Activated CD4-positive, alpha-beta T cell treated with anti-CD3 and anti-CD28 coated beads, Interleukin-2, amount 10 ng/mL, durations not matched to agents 24 days and 14 days (primary cell): ENCODE measurements at places on chromosomes 2 and 18.

GRCh38 chr2:62738981-62739936, 33.7 kb downstream of the EHBP1 start:
- H3K27ac ChIP-seq, result no peak overlapping the region
- DNase-seq, result no peak
- no peaks in the 10 kb centered on the region for H3K27me3 ChIP-seq
- H3K36me3 ChIP-seq, result no peaks in the 10 kb centered on the region
- peaks cover 1% of the 10 kb centered on the region for H3K4me1 ChIP-seq

DNA sequence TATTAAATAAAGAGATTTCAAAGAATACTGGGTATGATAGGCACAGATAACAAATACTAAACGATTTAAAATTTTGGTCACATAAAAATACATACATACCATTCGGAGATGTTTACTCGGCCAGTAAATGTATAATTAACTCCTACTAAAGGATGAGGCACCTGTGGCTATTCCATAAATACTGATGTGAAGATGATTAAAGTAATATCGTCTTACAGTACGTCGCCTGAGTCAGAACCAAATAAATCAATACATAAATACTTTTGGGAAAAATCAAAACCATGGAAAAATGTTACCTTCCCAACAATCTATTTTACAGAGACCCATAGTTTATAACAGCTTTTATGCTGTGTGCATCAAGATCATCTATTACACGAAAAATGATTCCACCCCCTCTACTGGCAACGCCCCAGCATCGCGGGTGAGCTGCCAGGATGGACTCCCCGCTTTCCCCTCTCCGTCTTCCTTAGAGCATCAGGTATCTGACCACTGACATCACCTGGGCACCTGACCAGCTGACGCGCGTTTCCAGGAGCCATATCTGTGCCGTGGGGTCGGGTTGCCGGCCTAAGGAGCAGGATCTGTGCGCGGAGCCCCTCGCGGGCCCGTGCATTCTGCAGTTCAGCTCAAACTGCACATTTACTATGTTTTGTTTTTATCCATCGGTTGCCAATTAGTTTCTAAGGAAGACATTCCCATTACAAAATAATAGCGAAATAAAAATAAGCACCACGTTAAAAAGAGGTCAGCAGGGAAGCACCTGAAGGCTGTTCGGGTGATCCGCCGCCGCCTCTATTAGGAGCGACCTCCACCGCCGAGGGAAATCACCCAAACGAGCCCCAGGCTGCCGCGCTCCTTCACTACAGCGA, 901 bp downstream of the ICA1L start:
- H3K4me3 ChIP-seq, result peak overlapping the region; percentile 88
- H3K27me3 ChIP-seq, result no peaks in the 10 kb centered on the region
- peak; percentile 90 for DNase-seq
- no peaks in the 10 kb centered on the region for H3K36me3 ChIP-seq
- peaks cover 7% of the 10 kb centered on the region for H3K4me1 ChIP-seq

DNA sequence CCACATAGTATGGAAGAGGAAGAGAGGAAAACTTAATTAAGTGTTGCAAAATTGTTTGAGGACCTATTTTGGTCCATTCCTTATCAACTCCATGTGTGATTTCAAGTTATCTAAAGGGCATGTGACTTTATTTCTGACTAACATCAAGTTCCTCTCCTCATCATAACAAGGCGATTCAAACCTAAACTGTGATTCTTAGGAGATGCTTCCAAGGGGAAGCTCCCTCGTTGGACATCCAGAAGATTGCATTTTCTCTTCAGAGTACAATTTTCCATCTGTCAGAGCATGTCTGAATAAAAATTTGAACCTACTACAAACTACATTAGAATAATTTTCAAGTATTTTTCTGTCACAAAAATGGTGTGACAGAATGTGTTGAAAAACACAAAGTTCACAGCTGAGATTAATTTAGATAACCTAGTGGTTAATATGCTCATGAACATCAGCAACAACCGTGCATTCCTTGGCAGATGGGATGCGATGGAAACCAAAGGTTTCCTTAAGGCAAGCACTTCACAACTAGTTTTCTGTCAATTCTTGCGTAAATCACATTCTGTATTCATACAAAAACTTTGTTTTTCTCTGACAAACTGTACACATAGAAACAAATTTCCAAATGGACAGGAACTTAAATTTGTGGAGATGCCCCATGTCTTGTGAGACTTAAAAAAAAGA, 4.2 kb downstream of the SFT2D3 start:
- no peak for DNase-seq
- H3K36me3 ChIP-seq, result peaks cover 54% of the 10 kb centered on the region
- H3K27me3 ChIP-seq, result no peaks in the 10 kb centered on the region
- peaks cover 22% of the 10 kb centered on the region for H3K4me1 ChIP-seq

DNA sequence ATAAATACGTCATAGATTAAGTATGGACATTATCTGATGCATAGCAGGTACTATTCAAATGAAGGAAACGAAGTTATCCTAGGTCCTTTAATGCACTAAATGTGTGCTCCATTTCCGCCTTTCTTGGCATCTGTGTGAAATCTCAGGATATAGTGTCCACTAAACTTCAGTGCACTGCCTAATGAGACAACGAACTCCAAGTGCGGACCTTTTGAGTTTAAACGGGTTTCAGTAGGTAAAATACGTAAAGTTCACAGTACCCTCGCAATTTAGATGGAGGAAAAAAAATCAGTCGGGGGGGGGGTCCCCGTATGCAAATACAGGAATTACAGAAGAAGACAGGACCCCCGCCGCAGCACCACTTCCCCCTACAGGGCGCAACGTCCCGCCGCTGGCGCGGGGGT, 729 bp upstream of the REL start:
- H3K36me3 ChIP-seq, result peaks cover 25% of the 10 kb centered on the region
- H3K27me3 ChIP-seq, result no peaks in the 10 kb centered on the region
- H3K27ac ChIP-seq, result peak overlapping the region; percentile 97
- H3K4me3 ChIP-seq, result peak overlapping the region; percentile 84

DNA sequence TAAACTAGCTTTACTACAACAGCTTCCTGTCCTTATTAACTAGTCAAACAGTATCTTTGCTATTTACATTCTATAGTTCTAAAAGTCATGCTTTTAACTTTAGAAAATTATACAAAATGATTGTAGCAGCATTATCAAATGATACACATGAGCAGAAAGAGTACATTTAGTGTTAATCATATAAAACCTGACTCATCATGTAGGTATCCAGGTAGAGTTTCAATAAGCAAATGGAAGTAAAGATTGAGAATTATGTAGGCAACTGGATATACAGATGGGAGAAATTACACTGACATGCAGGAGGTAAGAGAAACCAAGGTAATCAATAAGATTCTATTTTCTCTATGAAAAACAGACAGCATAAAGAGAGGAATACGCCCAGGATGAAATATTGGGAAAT, 33.8 kb downstream of the TRIP12 start:
- peaks cover 16% of the 10 kb centered on the region for H3K4me1 ChIP-seq
- no peak overlapping the region for H3K4me3 ChIP-seq
- no peaks in the 10 kb centered on the region for H3K27me3 ChIP-seq
- no peak for DNase-seq

DNA sequence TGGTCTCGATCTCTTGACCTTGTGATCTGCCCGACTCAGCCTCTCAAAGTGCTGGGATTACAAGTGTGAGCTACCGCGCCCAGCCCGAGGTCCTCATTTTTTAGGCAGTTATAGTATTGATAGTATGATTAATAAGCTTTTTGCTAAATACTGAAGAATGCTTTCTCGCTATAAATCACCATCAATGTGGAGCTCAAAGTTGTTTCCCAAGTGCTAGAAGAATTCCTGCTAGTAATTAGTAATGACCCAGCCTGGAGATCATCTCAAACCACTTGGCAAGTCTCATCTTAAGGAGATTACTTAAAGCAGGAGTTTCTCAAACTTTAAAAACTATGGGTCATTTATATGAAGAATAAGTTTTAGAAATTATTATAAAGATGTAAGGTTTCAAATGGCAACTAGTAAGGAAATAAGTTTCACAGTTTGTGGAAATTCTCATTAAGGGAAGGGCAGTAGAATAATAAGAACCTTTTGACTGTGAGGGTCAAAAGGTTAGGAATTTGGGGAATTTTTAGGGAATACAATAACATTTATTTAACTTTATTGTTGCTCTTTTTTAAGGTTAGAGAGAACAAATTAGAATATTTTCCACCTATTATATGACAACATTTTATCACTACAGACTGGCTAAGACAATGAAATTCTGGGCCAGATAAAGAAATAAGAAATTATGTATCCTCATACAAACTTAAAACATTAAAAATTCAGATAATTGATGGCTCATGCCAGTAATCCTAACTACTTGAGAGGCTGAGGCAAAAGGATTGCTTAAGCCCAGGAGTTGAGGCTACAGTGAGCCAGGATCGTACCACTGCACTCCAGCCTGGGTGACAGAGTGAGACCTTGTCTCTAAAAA, 148.6 kb upstream of the MAP3K20 start:
- no peak overlapping the region for H3K27ac ChIP-seq
- H3K36me3 ChIP-seq, result no peaks in the 10 kb centered on the region
- H3K4me1 ChIP-seq, result peaks cover 7% of the 10 kb centered on the region

DNA sequence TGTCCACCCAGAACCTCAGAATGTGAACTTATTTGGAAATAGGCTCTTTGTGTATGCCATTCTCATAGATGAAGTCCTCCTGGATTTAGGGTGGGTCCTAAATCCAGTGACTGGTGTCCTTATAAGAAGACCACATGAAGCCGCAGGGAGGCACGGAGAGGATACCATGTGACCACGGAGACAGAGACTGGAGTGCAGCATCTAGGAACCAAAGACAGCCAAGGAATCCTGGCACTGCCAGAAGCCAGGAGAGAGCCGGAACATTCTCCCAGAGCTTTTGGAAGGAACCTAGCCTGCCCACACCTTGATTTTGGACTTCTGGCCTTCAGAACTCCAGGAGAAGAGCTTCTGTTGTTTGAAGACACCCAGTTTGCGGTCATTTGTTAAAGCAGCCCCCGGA, 49.7 kb downstream of the ARL4C start:
- peaks cover 83% of the 10 kb centered on the region for H3K4me1 ChIP-seq
- DNase-seq, result peak; percentile 64
- peak overlapping the region; percentile 100 for H3K27ac ChIP-seq
- H3K36me3 ChIP-seq, result peaks cover 38% of the 10 kb centered on the region

DNA sequence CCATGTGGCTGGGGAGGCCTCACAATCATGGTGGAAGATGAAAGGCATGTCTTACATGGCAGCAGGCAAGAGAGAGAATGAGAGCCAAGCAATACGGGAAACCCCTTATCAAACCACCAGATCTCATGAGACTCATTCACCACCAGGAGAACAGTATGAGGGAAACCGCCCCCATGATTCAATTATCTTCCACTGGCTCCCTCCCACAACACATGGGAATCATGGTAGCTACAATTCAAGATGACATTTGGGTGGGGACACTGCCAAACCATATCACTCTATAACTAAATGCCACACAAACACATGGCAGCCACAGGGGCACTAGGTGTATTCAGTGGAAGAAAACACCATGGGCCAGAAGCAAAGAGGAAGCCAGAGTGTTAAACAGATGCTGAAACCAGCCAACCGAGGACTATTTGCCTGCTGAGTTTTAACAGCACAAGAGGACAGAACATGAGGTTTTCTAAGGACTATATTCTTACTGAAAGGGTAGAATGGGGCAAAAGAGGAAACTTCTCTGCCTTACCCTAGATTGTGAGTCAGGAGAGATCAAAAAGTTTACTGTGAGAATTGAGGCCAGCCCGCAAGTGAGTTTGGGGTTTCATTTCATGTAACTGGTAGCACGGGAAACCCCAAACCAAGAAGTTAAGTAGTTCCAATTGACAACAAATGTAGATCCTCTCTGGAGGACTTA, 49.2 kb downstream of the SIGLEC15 start:
- H3K27me3 ChIP-seq, result no peaks in the 10 kb centered on the region
- H3K4me1 ChIP-seq, result peaks cover 20% of the 10 kb centered on the region
- H3K4me3 ChIP-seq, result peak overlapping the region; percentile 58
- DNase-seq, result peak; percentile 89
- H3K36me3 ChIP-seq, result peaks cover 70% of the 10 kb centered on the region

GRCh38 chr18:46332921-46333341, 228.7 kb downstream of the HAUS1 start:
- peaks cover 30% of the 10 kb centered on the region for H3K4me1 ChIP-seq
- H3K27me3 ChIP-seq, result peaks cover 62% of the 10 kb centered on the region
- peaks cover 2% of the 10 kb centered on the region for H3K36me3 ChIP-seq
- DNase-seq, result peak; percentile 66

DNA sequence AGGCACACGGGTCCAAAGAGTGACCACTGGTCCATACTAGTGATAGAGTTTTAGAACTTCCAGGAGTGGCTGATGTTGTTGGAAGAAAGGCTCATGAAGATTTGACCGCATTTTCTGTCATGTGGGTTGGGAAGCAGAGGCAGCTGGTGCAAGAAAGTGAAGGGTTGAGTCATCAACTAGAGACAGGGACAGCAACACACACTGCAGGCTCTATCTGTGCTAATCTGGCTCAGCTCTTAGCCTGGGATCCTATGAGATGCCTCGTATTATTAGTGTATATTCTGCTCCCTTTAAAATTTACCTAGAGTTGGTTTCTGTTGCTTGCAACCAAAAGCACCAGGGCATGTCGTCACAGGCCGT, 2.5 kb upstream of the SH3RF3 start:
- peaks cover 22% of the 10 kb centered on the region for H3K4me1 ChIP-seq
- no peak overlapping the region for H3K4me3 ChIP-seq
- DNase-seq, result no peak
- H3K27ac ChIP-seq, result no peak overlapping the region
- peaks cover 44% of the 10 kb centered on the region for H3K27me3 ChIP-seq

DNA sequence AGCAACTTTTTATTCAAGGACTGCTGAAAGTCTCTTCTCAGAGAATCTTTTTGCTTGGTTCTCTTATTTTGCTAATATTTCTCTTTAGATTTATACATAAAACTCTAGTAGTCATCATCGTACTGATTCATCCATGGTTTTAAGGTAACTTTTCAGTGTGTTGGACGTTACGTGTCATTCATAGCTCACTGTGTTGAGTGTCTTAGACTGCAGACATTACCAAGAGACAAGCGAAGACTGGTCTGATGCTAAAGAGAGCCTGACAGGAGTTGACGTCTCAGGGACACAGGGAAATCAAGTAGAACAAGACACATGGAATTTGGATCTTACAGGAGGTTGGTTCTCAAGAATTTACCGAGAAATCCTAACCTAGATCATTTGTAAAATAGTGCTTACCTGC, 25.5 kb downstream of the RBM44 start:
- no peak for DNase-seq
- H3K36me3 ChIP-seq, result no peaks in the 10 kb centered on the region
- no peak overlapping the region for H3K27ac ChIP-seq

GRCh38 chr2:229775614-229776313, 61.4 kb upstream of the DNER start:
- H3K36me3 ChIP-seq, result peaks cover 56% of the 10 kb centered on the region
- H3K4me1 ChIP-seq, result peaks cover 9% of the 10 kb centered on the region
- no peaks in the 10 kb centered on the region for H3K27me3 ChIP-seq

GRCh38 chr2:124339709-124340108, 314.6 kb downstream of the CNTNAP5 start:
- no peak overlapping the region for H3K4me3 ChIP-seq
- H3K27ac ChIP-seq, result no peak overlapping the region
- H3K4me1 ChIP-seq, result no peaks in the 10 kb centered on the region
- no peaks in the 10 kb centered on the region for H3K36me3 ChIP-seq

- peaks cover 26% of the 10 kb centered on the region for H3K4me1 ChIP-seq
- no peaks in the 10 kb centered on the region for H3K27me3 ChIP-seq
- DNase-seq, result no peak
- H3K4me3 ChIP-seq, result no peak overlapping the region
These were observed 94.2 kb downstream of the NEB start for GRCh38 chr2:151640087-151640486.
